ENCODE measurements at places on chromosomes 1 and 21.

GRCh38 chr1:201327687-201328240, 44.5 kb downstream of the PKP1 start:
- DNase-seq: no peak

GRCh38 chr1:42767510-42768000, 506 bp downstream of the C1orf50 start:
- no peak for DNase-seq

GRCh38 chr1:60894130-60894529, 188.2 kb upstream of the NFIA start:
- DNase-seq: peak; percentile 36

DNA sequence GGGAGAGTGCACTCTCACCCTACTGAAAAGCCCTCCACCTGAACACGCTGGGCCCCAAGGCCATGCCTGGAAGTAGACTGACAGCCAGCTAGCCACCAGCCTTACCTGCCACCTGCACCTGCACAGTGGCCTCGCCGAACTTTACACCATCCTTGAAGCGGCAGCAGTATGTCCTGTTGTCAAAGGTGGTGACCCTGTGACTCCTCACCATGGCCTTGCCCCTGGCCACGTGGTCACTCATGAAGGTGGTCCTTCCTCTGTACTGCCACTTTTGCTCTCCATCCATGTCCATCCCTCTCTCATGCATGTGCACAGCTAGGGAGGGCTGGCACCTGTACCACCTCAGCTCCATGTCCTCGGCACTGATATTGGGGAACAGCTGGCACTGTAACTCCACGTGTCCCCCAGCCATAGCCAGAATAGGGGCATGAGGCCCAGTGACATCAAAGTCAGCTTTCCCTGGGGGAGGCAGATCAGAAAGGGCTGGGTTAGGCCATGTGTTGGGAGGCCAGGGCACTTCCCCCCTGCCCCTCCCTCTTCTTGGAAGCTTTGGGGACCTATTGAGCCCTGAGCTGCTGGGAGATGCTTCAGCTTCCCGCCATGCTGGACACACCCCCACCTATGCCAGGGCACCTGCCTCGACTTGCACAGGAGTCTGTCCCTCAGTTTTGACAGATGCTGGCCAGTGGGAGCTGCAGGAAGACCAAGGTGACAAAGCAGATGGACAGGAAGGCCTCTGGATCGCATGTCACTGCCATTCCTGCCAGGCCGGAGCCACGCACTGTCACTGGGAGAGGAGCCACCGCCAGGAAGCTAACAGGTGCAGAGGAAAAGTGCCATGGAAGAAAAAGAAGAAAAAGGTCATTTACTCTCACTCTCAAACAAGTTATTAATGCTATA, 24.6 kb downstream of the RNF187 start:
- no peak for DNase-seq

DNA sequence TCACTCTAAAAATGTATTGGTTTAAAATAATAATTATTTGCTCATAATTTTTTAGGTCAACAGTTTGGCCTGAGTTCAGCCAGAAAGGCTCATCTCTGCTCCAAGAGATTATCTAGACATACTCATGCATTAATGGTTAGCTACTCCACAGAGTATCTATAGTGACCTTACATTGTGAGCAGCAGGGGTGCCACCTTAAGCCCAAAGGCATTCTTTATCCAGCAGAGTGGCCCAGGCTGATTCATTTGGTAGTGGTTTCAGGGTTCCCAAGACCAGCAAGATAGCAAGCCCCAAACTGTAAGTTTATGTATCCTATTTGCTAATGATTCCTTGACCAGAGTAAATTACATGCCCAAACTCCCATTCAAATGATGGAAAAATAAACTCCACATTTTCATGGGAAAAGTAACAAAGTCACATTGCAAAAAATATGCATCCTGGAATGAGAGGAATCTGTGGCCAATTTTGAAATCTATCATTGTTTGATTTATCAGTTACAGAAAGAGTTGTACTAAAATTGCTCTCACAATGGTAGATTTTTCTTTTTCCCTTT, 182.6 kb upstream of the KCNK2 start:
- DNase-seq: no peak

DNA sequence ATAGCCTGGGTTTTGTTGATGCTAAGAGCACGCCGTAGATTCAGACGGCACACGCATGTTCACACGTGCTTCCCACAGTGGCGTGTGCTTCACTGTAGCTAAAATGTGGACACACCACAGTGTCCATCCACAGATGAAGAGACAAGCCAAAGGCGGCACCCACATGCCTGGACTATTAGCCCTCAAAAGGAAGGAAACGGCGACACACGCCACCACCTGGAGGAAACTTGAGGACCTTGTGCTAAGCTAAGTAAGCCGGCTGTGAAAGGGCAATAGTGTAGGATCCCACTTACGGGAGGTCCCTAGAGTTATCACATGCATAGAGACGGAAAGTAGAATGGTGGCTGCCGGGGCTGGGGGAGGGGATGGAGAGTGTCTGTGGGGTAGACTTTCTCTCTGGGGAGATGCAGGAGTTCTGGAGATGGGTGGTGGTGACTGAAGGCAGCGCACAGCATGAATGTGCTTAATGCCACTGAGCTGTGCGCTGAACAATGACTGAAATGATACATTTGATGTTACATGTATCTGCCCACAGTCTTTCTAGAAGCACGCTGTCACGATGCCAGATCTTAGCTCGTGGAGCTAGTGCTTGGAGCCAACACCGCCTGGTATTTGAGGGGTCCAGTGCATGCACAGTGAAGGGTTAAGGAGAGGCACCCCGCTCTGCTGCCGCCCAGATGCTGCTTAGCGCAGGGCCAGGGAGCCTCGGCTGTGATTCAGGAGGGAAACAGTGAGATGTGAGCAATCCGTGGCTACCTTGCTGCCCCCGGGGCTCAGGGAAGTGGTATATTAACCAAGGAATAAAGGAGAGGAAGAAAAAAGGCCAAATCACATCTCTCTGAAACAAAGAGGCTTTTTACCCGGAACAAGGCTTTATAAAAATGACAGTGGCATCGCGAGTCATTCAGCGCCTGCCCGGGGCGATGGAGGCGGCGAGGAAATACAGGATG, 103.7 kb downstream of the PRDM16 start:
- DNase-seq: no peak

- DNase-seq: no peak
These were observed 51.5 kb downstream of the TOMM20 start for GRCh38 chr1:235077163-235077540.

All from colonic mucosa (tissue), 4 donors.